GM23338 (cell line): ENCODE measurements at places on chromosomes 12 and 14. TPM values are rescaled to one million over a fixed set of nuclear protein-coding genes. Genes with fewer than 3 reads are reported as not detected.

GRCh38 chr14:93959239-93960107 is 16.9 kb downstream of the ASB2 start:
- no peaks in the 10 kb centered on the region for H3K36me3 ChIP-seq
- H3K27ac ChIP-seq: no peak overlapping the region
- H3K4me3 ChIP-seq: no peak overlapping the region
- H3K27me3 ChIP-seq: no peaks in the 10 kb centered on the region
- DNase-seq: peak; percentile 59

Gene MGAT4C
- polyA plus RNA-seq: 4.1 and 4.5 TPM in 2 replicates

Gene LMNTD1
- not detected in 2 replicates for polyA plus RNA-seq

Gene FOXG1
- 0.05 and 0.07 TPM in 2 replicates for polyA plus RNA-seq

- H3K36me3 ChIP-seq: no peaks in the 10 kb centered on the region
- no peak overlapping the region for H3K27ac ChIP-seq
- H3K4me3 ChIP-seq: peak overlapping the region; percentile 61
- peak; percentile 73 for DNase-seq
- no peaks in the 10 kb centered on the region for H3K27me3 ChIP-seq
These were observed 10.0 kb downstream of the AHNAK2 start for GRCh38 chr14:104968153-104968527.

DNA sequence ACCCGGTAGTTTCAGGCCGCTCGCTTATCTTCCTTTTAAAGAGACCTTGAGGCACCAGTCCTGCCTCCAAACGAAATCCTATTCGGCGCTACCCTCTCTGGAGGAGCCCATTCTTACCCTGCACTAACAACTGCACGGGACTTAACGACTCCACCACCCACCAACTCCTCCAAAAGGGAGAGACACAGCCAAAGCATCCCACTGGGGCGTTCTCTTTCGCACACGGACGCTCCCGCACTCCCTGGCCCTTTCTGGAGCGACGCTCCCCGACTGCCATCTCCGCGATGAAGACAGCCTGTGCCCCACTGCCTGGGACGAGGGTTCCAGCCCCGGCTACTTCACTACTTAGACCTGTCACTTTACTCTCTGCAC is 650 bp downstream of the GALC start:
- H3K4me1 ChIP-seq: peaks cover 5% of the 10 kb centered on the region; the same call in 1 of the 2 replicates
- DNase-seq: peak; percentile 50
- H3K36me3 ChIP-seq: no peaks in the 10 kb centered on the region
- peak overlapping the region; percentile 69; the same call in 1 of the 2 replicates for H3K27ac ChIP-seq
- H3K27me3 ChIP-seq: no peaks in the 10 kb centered on the region

- no peaks in the 10 kb centered on the region for H3K27me3 ChIP-seq
- no peak overlapping the region for H3K4me3 ChIP-seq
- peaks cover 4% of the 10 kb centered on the region for H3K4me1 ChIP-seq
These were observed 32.1 kb downstream of the CRACR2A start for GRCh38 chr12:3720772-3721171.

- no peaks in the 10 kb centered on the region for H3K36me3 ChIP-seq
- no peaks in the 10 kb centered on the region for H3K27me3 ChIP-seq
- no peak overlapping the region for H3K4me3 ChIP-seq
- no peak for DNase-seq
- H3K27ac ChIP-seq: no peak overlapping the region
These were observed 3.8 kb downstream of the ACSS3 start for GRCh38 chr12:81081726-81082125.

GRCh38 chr14:53032161-53032803 is 81.4 kb upstream of the FERMT2 start:
- H3K27me3 ChIP-seq: no peaks in the 10 kb centered on the region
- no peaks in the 10 kb centered on the region for H3K36me3 ChIP-seq

Gene KRT74
- polyA plus RNA-seq: not detected in 2 replicates

GRCh38 chr12:44694017-44694416 is 182.1 kb downstream of the NELL2 start:
- no peak overlapping the region for H3K27ac ChIP-seq
- peaks cover 9% of the 10 kb centered on the region for H3K4me1 ChIP-seq
- no peak for DNase-seq
- no peaks in the 10 kb centered on the region for H3K36me3 ChIP-seq
- H3K27me3 ChIP-seq: no peaks in the 10 kb centered on the region

- H3K4me1 ChIP-seq: no peaks in the 10 kb centered on the region
- H3K27me3 ChIP-seq: no peaks in the 10 kb centered on the region
- DNase-seq: no peak
- no peak overlapping the region for H3K4me3 ChIP-seq
- H3K36me3 ChIP-seq: no peaks in the 10 kb centered on the region
- no peak overlapping the region for H3K27ac ChIP-seq
These were observed 174.2 kb downstream of the PPM1H start for GRCh38 chr12:62760779-62761178.

Gene MYH6
- 0.10 and 2.1 TPM in 2 replicates for polyA plus RNA-seq

Gene SLC38A1
- 91.1 and 114 TPM in 2 replicates for polyA plus RNA-seq

DNA sequence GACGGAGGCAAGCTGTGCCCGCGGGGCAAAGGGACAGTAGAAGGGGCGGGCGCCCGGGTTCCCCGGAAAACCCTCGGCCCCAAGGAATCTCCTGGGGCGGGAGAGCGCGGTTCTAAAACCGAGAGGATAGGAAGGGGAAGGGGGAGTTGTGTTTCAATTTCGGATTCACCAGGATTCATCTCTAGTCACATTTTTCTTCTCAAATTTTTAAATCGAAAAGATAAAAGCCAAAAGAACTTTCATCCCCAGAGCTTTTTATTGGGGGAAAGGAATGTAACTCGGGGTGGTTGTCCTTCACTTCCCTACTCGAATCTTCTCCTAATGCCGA is 1.4 kb downstream of the BMP4 start:
- peak; percentile 60 for DNase-seq
- H3K27ac ChIP-seq: no peak overlapping the region
- peaks cover 29% of the 10 kb centered on the region for H3K4me1 ChIP-seq
- H3K27me3 ChIP-seq: peaks cover 91% of the 10 kb centered on the region
- peak overlapping the region; percentile 91 for H3K4me3 ChIP-seq

GRCh38 chr12:82593143-82593542 is 93.6 kb upstream of the TMTC2 start:
- no peak overlapping the region for H3K4me3 ChIP-seq
- DNase-seq: no peak
- H3K36me3 ChIP-seq: no peaks in the 10 kb centered on the region
- no peak overlapping the region for H3K27ac ChIP-seq
- H3K4me1 ChIP-seq: no peaks in the 10 kb centered on the region

DNA sequence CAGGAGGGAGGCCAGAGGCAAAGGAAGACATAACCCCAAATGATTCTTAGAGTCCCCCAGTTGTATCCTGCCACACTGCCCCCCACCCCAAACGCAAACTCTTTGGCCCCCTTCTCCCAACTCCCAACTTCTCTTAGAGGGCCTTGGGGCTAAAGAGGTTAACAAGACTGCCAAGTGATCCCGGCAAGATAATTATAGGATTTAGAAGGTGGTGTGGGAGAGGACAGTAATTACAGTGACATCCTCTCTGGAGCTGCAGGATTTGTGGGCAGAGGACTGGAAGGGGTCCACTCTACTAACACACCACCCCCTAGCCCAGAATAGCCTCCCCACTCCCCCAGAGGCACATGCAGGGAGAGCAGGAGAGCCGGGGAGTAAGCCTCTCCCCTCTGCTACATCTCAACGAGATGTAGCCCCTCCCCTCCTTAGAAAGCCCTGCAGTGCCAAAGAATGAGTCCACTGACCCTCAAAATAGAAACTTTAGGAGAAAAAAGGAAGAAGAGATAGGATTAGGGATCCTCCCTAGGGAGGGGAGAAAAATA is 5.3 kb upstream of the GDF11 start:
- H3K4me1 ChIP-seq: peaks cover 6% of the 10 kb centered on the region; the same call in 1 of the 2 replicates
- H3K4me3 ChIP-seq: peak overlapping the region; percentile 61
- H3K27ac ChIP-seq: peak overlapping the region; percentile 89
- no peaks in the 10 kb centered on the region for H3K27me3 ChIP-seq
